Astrocyte of the spinal cord (primary cell): ENCODE measurements at places on chromosomes 3 and 15.

DNA sequence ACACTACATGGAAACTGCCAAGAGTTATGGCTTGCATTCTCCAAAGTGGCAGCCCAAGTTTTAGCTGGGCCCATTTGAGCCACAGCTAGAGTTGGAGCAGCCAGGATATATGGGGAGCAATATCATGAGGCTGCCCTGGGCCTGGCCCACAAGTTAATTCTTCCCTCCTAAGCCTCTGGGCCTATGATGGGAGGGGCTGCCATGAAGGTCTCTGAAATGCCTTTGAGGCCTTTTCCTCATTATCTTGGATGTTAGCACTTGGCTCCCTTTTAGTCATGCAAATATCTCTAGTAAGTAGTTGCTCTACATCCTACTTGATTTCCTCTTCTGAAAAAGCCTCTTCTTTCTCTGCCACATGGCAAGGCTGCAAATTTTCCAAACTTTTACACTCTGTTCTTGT is 257.5 kb upstream of the CHRM5 start:
- no peak for DNase-seq

DNA sequence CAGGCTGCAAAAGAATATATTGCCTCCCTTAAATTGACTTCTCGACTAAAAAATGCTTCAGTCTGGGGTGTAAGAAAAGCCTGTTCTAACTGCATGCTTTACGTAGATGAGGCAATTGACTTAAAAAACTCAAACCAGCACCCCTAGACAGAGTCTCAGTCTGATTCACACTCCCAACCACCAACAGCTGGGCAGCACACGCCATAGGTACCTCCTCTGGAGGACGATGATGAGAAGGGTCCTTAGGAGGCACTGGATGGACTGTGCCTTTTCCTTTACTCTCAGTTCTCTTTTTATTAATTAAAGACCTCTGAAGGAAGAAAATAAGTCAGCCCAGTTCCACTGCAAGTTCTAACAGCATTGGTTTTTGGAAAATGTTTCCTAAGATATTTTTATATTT is 175.0 kb downstream of the PDZRN3 start:
- no peak for DNase-seq

DNA sequence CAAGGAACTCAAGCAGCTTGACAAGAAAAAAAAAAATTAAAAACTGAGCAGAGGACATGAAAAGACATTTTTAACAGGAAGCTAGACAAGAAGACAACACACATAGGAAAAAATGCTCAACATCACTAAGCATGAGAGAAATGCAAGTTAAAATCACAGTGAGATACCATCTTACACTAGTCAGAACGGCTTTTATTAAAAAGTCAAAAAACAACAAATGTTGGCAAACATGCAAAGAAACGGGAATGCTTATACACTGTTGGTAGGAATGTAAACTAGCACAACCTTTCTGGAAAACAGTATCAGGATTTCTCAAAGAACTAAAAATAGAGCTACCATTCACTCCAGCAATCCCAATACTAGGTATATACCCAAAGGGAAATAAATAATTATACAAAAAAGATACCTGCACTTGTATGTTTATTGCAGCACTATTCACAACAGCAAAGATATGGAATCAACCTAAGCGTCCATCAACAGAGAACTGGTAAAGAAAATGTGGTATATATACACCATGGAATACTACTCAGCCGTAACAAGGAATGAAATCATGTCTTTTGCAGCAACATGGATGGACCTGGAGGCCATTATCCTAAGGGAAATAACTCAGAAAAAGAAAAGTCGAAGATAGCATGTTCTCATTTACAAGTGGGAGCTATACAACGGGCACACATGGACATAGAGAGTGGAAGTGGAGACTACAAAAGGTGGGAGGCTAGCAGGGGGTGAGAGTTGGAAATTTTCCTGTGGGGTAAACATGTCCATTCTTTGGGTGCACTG is 5.2 kb downstream of the GOLIM4 start:
- DNase-seq: no peak

DNA sequence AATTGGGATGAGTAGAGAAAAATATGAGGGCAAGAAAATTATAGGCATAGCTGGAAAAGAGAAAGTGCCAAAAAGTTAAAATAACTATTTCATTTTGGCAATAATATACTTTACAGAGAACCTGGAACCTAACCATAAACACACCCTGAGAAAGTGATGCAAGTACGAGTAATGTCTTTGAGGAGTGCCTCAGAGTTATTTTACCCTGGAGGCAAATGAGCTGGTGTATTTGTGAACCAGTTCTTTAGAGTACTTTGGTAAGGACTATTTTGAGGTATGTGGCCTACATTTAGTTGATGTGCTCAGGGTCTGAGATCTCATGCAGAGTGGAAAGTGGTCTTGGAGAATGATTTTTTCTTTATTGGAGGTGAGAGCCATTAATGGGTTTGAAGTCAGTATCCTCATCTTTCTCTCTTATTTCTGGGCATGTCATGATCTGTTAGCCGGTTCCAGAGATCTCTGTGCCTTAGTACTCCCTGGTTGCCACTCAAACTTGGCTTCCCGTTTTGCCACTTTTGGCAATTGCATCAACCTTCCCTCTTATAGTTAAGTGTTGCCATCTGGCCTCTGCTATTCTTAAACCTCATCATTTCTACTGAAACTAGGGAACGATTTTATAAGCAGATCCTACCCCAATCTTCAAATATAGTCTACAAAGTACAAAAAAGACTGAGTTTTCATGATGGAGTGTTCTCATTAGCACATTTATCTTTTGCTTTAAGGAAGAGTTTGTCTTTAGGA is 145.7 kb downstream of the EPHA6 start:
- no peak for DNase-seq

DNA sequence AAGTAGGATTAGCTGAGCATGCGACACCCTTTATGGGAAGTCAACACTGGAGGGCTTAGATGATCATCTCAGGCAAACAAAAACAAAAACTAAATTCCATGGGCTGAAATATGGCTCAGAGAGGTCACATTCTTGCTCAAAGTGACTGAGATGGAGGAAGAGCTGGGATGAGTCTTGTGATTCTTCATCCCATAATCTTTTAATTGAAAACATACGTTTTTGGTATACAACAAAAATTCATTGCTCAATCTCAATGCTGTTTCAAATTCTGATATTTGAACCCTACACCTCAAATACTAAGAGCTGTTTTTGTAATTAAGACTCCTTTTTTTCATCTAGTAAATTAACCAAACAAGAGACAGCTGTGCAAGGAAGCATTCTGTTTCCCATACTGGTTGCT is 257.0 kb downstream of the NR1D2 start:
- DNase-seq: no peak

DNA sequence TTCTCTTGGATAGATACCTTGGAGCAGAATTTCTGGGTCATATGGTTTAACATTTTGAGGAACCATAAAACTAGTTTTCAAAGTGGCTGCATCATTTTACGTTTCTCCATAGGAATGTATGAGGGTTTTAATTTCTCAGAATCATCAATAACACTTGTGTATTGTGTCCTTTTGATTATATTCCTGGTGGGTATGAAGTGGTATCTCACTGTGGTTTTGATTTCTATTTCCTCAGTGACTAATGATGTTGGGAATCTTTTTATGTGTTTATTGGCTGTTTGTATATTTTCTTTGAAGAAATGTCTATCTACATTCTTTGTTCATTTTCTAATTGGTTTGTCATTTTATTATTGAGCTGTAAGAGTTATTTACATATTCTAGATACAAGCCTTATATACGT is 28.8 kb downstream of the CDIN1 start:
- peak; percentile 30 for DNase-seq

DNA sequence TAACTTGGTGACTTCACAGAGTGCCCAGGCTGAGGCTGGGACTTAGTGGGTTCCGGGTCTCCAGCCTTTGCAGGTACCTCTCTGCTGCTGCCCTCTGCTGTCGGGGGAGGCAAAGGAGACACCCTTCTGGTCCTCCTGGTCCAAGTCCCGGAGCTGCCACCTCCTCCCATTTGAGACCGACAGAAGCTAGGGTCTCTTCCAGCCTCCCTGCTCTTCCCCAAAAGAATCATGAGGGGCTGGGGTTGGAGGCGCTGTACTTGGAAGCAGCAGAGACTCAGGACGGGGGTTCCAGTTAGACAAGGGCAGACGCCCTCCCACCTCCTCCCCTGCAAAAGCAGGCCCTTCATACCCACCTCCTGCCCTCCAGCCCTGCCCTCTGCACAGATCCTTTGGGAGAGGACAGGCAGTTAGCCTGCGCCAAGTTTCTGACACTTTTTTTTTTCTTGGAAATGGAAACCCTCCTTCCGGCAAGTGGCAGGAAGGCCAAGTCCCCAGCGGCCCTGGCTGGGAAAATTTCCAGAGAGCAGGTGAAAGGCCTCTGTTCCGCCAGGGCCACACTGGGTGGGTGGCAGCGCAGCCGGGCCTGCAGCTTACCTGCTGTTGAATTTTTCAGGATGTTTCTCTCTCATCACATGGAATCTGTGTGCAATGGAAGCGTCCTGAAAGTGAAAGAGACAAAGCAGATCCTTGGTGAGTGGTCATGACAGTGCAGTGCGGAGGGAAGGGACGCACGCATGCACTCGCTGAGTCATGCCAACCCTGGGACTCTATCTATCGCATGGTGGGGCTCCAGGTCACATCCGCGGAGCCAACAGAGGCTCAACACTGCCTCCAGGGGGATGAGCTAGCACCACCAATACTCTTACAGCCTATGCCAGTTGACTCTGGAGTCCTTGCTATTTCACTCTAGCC is 119.9 kb downstream of the DGKG start:
- DNase-seq: peak; percentile 64

DNA sequence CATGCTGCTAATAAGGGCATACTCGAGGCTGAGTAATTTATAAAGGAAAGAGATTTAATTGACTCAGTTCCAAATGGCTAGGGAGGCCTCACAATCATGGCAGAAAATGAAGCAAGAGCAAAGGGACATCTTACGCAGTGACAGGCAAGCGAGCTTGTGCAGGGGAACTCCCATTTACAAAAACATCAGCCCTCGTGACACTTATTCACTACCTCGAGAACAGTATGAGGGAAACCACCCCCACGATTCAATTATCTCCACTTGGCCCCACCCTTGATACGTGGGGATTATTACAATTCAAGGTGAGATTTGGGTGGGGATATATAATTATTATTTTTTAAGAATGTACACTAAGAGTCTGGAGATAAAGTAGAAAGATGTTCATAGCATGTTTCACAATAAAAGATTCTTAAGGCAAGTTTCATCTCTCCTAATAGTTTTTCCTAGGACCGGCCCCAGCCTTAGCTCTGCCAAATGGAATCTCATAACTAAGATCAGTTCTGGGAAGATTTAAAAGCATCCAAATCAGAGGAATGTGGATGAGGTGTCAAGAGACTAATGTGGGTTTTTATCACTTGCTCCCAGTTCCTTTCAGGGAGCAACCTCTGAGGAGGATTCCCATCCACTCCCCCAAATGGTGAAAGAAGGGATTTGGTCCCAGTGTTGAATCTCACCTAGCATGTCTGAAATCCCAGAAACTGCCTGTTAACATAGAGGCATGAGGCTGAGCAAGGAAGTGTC is 221.0 kb downstream of the ZMAT3 start:
- no peak for DNase-seq

GRCh38 chr15:64461721-64462162 is 1.4 kb downstream of the ZNF609 start:
- no peak for DNase-seq

DNA sequence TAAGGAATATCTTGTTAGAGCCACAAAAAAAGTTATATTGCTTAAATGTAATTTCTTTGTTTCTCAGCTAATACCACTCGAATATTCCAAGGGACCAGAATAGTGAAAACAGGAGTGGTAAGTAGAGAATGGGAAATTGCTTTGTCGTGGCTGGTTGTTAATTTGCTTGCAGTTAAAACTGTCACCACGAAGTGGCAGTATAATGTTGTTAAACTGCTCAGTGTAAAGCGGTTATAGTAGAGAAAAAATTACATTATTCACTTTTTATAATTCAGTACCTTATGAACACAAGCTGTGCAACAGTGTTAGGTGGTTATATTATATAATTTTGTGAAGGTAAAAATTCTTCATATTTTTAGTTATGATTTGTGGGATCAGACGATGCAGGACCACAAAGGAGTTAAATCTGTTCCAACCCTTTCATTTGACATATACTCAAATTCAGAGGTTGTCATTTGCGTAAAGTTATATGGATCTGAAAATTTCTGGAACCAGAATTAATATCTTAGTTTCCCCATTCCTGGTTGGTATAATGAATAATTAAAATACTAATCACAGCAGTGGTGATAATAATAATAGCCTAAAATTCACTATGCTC is 171.8 kb downstream of the FEZF2 start:
- peak; percentile 23 for DNase-seq

- DNase-seq: no peak
Measured at GRCh38 chr15:77790481-77790880, 157.8 kb upstream of the LINGO1 start.

GRCh38 chr3:43477600-43477999 is 144.2 kb downstream of the ANO10 start:
- no peak for DNase-seq

- no peak for DNase-seq
Measured at GRCh38 chr3:192449036-192449435, 278.3 kb downstream of the FGF12 start.

GRCh38 chr3:188060840-188061544 is 93.0 kb upstream of the LPP start:
- DNase-seq: peak; percentile 53

- DNase-seq: peak; percentile 69
Measured at GRCh38 chr15:50148362-50148963, 29.4 kb upstream of the ATP8B4 start.

DNA sequence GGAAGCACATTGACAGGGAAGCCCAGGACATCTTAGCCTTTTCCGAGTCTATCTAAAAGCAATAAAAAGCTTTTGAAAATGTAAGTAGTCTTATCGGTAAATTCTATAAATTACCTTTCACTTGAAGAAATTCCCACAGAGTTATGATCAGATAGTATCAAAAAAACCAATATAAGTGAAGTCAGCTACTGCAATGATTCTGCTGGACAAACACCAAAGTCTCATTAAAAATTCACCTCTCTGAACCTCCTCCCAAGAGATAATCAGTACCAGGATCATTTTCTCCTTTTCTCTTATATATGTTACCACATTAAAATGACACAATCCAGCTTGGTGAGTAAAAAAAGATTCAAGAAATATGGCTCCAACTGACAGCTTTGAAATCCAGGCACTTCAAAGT is 69.2 kb downstream of the FRMD5 start:
- no peak for DNase-seq

GRCh38 chr15:33454996-33455395 is 144.2 kb downstream of the RYR3 start:
- no peak for DNase-seq

GRCh38 chr15:48119277-48119676 is 1.5 kb upstream of the SLC24A5 start:
- no peak for DNase-seq

GRCh38 chr3:22439626-22440025 is 688.6 kb upstream of the ZNF385D start:
- no peak for DNase-seq

GRCh38 chr3:159432682-159433340 is 555.8 kb upstream of the IL12A start:
- peak; percentile 51 for DNase-seq

DNA sequence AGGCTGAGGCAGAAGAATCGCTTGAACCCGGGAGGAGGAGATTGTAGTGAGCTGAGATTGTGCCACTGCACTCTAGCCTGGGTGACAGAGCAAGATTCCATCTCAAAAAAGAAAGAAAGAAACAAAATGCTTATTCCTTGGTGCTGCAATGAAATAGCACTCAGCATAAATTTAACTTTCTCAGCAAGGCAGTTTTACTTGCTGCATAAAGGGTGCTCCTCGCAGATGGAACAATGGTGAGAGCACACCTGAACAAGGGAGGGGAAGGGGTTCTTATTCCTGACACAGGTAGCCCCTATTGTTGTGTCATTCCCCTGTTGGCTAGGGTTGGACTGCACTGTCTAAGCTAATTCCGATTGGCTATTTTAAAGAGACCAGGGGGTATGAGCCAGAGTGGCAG is 17.1 kb downstream of the PAK2 start:
- DNase-seq: no peak
